ENCODE measurements at places on chromosomes 2 and 18.

GRCh38 chr2:9238591-9239326 is 32.1 kb downstream of the ASAP2 start:
- no peak for DNase-seq

GRCh38 chr18:10591896-10592295 is 66.1 kb downstream of the NAPG start:
- DNase-seq, result no peak

GRCh38 chr18:55819448-55819847 is 231.5 kb upstream of the TCF4 start:
- DNase-seq, result no peak

DNA sequence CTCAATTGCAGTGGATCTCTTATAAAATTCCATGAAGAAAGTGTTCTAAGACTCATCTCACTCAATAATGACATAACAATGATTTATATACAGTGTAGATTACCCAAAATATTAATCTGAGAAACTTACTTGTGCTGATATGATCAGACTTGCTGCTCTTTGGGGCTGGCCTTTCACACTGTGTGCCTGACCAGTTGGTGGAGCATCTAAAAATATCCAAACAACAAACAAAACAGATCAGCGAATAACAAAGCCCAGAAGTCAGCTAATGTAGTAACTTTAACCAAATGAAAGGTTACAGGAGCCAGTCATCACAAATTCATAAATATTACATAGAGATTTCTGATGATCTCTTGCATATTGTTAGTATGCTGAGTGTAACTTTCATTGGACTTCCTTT is 1466.8 kb upstream of the NXPH2 start:
- no peak for DNase-seq

DNA sequence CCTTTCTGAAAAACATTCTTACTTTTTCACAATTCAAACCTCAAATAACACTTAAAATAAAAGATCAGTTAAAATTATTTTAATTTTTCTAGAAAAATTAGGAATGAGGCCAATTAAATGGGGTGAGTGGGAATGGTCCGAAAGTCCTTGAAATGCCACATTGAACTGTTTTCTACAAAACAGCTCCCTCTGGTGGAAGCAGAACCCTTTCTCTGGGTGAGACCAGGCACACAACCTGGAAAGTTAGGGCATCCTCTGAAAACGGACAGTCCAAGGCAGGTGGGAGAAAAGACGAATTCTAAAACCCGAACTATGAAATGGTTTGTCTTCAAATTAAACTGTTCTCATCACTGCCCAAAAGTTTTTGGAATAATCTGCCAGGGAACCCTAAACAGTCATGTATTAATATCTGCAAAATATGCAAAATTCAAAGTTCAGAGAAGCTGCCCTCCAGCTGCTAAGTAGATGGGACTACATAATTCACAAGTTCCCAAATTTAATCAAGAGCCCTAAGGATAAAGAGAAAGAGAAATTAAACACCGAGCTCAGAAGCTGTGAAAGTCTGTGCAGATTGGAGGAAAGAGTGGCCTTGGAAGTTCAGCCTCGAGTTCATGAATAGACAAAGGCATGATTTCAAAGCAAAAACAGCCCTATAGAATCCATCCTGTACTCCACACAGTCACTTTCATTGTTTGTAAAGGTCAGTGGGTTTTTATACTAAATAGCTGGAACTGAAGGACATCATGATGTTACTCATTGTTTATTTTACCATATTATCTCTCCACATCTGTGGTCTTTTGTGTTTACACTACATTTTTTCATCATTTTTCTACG is 108.3 kb downstream of the PIEZO2 start:
- DNase-seq, result peak; percentile 78

DNA sequence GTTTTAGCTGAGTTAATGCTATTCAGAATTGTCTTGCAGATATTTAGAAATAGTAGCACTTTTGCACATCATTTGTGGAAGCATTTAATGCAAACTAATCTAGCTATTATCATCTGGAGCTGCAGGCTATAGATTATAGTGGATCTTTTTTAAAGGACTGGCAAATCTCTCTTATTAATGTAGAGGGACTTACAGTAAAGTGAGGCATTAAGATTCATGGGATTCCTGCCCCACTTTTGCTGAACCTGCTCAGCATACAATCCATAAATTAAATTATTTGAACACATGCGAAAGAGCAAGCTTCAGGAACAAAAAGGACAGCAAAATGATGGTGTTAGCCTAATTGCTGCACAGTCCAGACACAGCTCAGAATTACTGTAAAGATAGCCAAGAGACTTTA is 477.7 kb downstream of the DCDC2C start:
- no peak for DNase-seq

GRCh38 chr2:90077948-90078347 is 1386.5 kb downstream of the RPIA start:
- DNase-seq, result no peak

- peak; percentile 23 for DNase-seq
These were observed 98.0 kb downstream of the ANKRD44 start for GRCh38 chr2:197212344-197213262.

GRCh38 chr2:173997269-173997668 is 32.1 kb upstream of the SP3 start:
- DNase-seq, result peak; percentile 63

- DNase-seq, result no peak
These were observed 122.3 kb downstream of the LYPD6B start for GRCh38 chr2:149160701-149161217.

DNA sequence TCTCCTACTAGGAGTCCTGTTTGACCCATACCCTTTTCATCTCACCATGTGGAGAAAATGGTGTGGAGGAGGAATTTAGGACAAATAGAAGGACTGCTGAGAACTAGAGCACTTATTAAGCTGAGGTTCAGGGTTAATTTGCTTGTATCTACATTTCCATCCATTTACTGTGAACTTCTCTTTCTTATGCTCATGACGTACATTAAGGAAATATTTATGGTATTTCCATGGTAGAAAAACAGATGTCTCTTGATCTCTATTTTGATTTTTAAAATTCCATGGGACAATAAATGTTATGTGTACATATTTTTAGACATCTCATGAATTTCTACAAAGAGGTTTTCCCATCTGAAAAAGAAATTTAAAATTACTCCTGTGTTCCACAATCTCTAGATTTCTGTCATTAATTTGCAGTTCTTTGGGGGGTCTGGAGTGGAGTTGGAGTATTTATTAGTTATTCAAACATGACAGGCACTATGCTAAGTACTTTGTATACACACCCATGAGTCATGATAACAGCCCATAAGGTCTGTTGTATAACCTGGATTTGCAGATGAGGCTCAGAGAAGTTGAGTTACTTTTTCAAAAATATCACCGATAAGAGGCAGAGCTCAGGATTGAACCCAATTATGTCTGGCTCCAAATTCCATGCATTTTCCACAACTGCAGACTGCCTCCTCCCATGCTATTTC is 112.6 kb downstream of the COPS8 start:
- DNase-seq, result peak; percentile 49

GRCh38 chr2:217816396-217816869 is 186.4 kb downstream of the TNS1 start:
- DNase-seq, result peak; percentile 73

Measured in fibroblast of pulmonary artery (primary cell).